Activated naive CD8-positive, alpha-beta T cell treated with anti-CD3 and anti-CD28 coated beads for 36 hours (primary cell): ENCODE measurements at places on chromosomes 11 and 22. TPM values are rescaled to one million over a fixed set of nuclear protein-coding genes. Genes with fewer than 3 reads are reported as not detected.

The FUT4 gene
- 6.2 TPM for total RNA-seq

The LRP4 gene
- 0.20 TPM for total RNA-seq

The YPEL4 gene
- 0.56 TPM for total RNA-seq

The ALKBH8 gene
- 19.8 TPM for total RNA-seq

The PGA3 gene
- total RNA-seq = not detected

The MS4A6A gene
- total RNA-seq = not detected

The UBQLNL gene
- total RNA-seq = not detected

GRCh38 chr11:47565340-47566148 is at the start of gene PTPMT1:
TSS of gene PTPMT1 (plus strand) at chr11:47565599. CDS start at chr11:47565623, 24 bp downstream.
- peak; percentile 84 for DNase-seq

GRCh38 chr11:561148-562003 is 606 bp downstream of the RASSF7 start:
- DNase-seq = no peak

DNA sequence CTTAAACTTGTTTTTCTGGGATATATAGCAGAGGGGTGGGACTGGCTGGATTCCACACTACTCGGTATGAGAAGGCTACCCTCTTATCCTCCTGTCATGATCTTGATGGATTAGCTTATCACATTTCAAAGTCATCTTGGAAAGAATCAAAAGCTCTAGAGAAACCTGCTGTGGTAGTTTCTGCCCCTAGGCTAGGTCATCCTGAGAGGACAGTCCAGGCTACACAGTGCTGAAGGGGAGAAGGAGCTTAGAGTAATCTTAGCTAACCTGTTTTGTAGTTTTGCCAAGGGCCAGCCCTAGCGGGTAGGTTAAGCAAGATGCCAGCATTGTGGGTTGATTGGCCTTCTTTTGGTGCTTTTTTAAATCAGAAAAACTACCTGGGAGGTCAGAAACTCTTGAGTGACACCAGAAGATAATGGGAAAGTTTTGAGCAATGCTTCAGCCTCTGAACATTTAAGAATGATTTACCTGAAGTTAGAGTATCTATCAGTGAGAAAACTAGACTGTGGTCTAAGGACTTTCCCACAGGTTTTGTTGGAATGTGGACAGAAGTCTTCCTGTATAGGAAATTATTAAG is 21.3 kb downstream of the PIWIL4 start:
- no peak for DNase-seq

GRCh38 chr11:115194802-115195110 is 309.5 kb downstream of the CADM1 start:
- DNase-seq = no peak

DNA sequence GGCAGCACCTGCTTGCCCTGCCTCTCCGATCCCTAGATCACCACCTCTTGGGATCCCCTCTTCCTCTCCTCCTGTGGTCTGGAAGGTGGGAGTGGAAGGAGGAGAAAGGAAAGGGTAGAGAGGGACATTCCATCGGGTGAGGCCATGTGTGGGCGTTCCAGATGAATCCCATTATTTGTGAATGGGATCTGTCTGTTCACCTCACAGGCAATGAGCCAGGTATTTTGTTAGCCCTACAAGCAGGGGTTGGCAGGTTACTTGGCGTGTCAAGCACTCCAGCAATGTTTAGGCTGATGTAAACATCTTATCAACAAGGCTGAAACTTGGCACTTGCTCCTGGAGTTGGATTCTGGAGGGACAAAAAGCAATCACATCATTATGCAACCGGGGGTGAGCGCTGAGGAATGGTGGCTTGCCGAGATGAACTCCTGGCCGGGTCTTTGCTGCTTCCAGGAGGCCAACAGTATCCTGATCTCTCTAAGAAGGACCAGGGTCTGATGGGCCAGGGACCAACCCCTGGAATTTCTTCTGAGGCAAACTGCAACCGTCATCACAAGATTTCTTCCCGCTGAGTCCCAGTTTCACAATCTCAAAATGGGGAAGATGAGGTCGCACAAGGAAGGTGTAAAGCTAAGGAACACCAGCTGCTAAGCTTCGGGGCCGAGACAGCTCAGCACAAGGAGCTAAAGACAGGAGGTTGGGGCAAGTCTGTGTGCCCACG is 7.8 kb downstream of the ADAMTS8 start:
- DNase-seq = no peak

GRCh38 chr11:128458321-128458720 is 129.0 kb downstream of the ETS1 start:
- no peak for DNase-seq

DNA sequence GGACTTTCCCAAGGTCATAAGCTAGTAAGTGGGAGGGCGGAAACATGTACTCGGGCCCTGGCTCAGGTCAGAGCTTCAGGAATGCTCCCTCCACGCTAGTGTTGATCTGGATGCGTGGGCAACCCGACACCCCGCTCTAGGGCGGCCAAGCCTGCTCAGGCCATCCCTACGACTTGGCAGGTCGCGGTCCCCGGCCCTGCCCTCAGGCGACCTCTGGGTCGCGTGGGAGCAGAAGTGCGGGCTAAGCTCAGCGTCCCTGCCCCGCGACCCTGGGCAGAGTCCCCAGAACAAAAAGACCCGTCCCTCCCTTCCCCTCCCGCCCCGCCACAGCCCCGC is 781 bp upstream of the TEF start:
- DNase-seq = no peak

DNA sequence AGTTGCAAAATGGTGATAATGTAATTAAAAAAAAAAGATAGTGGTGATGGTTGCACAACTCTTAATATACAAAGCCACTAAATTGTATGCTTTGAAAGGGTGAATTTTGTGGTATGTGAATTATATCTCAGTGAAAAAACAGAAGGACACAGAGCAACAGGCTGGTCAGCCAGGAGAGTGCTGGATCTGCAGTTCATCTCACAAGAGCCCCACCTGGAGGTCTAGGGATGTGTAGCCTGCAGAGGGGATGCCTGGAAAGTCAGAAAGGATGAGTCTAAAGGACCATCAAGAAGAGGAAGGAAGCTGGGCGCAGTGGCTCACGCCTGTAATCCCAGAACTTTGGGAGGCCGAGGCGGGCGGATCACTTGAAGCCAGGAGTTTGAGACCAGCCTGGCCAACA is 9.0 kb downstream of the POLR3H start:
- no peak for DNase-seq

GRCh38 chr11:112161012-112161411 is 2.9 kb downstream of the IL18 start:
- DNase-seq = no peak
